ENCODE measurements at places on chromosomes 4 and X. TPM values are rescaled to one million over a fixed set of nuclear protein-coding genes. Genes with fewer than 3 reads are reported as not detected.
A peak's percentile ranks its signal among the peaks of the same experiment; 100 is the strongest.

CDKL5 gene
- total RNA-seq: 2.0 TPM

NAP1L2 gene
- not detected for total RNA-seq

POU4F2 gene
- not detected for total RNA-seq

SGMS2 gene
- 116 TPM for total RNA-seq

DNA sequence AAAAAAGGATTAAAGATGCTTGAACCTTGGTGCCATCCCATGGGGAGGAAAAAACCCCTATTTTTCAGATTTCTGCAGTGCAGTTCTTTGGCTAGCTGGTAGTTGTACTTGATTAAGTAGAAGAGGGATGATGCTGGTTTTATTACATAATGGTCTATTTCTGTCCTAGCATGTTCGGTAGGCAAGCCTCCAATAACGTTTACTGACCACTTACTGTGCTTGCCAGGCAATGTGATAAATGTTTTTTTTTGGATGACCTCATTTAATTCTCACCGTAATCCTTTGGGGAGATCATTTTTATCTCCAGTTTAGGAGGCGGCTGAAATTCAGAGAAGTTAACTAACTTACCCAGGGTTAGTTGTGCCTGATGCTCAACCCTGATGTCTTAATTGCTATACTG, 92.1 kb upstream of the RPA4 start:
- H3K4me3 ChIP-seq: no peak overlapping the region
- no peaks in the 10 kb centered on the region for H3K36me3 ChIP-seq
- DNase-seq: peak; percentile 58
- no peaks in the 10 kb centered on the region for H3K4me1 ChIP-seq
- no peak overlapping the region for H3K27ac ChIP-seq

DNA sequence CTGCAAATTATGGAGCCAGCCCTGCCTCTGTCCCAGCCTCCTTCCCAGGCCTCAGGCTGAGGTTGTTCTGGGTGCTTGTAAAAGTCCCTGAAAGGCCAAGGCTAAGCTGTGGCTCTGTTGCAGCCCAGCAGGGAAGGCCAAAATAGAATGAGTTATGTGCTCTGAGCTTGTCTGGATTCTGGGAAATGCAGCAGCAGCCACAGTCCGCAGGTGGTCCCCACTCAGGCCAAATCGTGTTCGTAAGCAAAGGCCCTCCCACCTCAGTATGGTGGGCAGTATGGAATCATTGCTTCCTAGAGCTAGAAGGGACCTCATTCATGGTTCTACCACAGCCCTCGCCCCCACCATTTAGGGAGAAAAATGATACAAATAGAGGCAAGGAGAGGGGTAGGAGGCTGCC, 4.7 kb upstream of the TCEAL1 start:
- no peaks in the 10 kb centered on the region for H3K27me3 ChIP-seq
- H3K4me3 ChIP-seq: no peak overlapping the region
- H3K27ac ChIP-seq: no peak overlapping the region
- H3K4me1 ChIP-seq: peaks cover 12% of the 10 kb centered on the region
- no peaks in the 10 kb centered on the region for H3K36me3 ChIP-seq

GRCh38 chr4:5711479-5712184, 631 bp downstream of the EVC start:
- peaks cover 34% of the 10 kb centered on the region for H3K4me1 ChIP-seq
- no peaks in the 10 kb centered on the region for H3K27me3 ChIP-seq
- peaks cover 14% of the 10 kb centered on the region for H3K36me3 ChIP-seq
- DNase-seq: peak; percentile 87

GRCh38 chrX:109926743-109927662, 75.9 kb upstream of the TMEM164 start:
- no peaks in the 10 kb centered on the region for H3K27me3 ChIP-seq
- H3K36me3 ChIP-seq: no peaks in the 10 kb centered on the region
- H3K4me1 ChIP-seq: no peaks in the 10 kb centered on the region
- no peak for DNase-seq
- no peak overlapping the region for H3K27ac ChIP-seq

DNA sequence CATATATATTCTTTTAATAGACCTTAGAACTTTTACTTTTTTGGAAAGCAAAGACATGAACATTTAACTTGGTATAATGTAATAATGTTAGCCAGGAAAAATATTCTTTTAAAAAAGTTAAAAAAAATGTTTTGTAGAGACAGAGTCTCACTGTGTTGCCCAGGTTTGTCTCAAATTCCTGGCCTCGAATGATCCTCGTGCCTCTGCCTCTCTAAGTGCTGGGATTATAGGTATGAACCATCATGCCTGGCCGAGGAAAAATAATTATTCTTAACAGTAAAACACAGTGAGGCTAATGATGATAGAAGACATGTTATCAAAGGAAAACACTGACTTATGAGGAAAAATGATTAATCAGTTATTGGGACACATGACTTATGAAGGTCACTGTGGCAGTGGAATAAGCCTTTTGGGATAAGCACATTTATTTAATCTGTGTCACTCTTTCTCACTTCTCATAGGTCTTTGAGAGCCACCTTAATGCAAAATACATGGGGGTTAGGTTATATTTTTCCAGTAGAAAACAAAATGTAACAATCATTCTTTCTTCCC, 6.0 kb upstream of the BMP2K start:
- no peaks in the 10 kb centered on the region for H3K27me3 ChIP-seq
- DNase-seq: no peak
- peaks cover 24% of the 10 kb centered on the region for H3K4me1 ChIP-seq
- no peaks in the 10 kb centered on the region for H3K36me3 ChIP-seq

DNA sequence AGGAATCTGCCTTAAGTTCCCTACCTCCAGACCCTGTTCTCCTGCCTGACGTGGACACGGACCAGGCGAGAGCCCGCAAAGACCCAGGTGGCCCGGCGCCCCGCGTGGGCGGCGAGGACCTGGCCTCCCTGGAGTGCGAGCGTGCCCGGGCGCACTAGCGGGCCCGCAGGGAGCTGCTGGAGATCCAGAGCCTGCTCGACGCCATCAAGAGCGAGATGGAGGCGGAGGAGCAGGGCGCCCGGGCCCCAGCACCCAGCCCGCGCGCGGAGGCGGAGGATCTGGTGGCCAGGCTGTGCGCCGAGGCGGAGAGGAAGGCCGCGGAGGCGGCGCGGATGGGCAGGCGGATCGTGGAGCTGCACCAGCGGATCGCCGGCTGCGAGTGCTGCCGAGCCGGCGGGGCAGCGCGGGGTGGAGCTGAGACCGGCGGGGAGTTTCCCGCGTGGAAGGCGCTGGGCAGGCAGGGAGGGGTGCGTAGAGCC, 18.2 kb downstream of the MRFAP1 start:
- DNase-seq: peak; percentile 69
- no peaks in the 10 kb centered on the region for H3K36me3 ChIP-seq
- H3K27me3 ChIP-seq: no peaks in the 10 kb centered on the region
- H3K4me3 ChIP-seq: peak overlapping the region; percentile 71
- no peak overlapping the region for H3K27ac ChIP-seq

DNA sequence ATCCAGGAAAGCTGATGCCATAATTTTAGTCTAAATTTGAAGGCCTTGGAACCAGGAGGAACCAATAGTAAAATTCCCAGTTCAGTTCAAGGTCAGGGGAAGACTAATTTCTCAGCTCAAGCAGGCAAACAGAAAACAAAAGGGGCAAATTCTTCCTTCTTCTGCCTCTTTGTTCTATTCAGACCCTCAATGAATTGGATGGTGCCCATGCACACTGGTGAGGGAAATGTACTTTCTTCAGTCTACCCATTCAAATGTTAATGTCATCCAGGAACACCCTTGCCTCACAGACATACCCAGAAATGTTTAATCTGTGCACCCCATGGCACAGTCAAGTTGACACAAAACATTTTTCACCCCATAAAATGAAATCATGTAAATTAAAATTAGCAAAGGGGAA, 1851.2 kb upstream of the ADGRL3 start:
- no peaks in the 10 kb centered on the region for H3K4me1 ChIP-seq
- H3K27me3 ChIP-seq: no peaks in the 10 kb centered on the region
- H3K27ac ChIP-seq: no peak overlapping the region
- no peak for DNase-seq

DNA sequence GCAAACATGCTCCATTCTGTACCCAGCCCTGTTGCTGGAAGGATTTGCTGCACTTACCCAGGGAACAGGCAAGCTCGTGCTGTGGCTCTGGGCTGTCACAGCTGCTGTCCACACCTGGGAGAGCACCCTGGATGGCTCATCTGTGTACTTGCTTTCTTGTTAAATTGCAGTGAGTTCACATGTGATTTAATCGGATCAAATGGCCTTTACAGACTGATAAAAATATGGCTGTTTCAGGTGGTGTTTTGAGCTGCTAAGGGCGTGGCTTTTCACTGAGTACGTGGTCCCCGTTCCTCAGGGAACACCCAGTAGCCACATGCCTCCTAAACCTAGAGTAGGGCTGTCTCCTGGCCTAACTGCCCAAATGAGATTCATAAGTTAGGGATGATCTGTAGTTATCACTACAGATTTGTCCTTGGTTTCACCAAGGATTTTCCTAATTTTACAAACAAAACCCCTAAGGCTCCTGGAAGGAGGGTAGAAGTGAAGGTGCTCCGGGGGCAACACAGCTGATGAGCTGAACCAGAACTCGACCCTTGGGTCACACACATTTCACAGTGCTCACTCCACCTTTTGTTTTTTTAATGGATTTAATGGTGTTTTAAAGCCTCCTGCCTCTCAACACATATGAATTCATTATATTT, 13.7 kb downstream of the KLKB1 start:
- no peak overlapping the region for H3K4me3 ChIP-seq
- no peaks in the 10 kb centered on the region for H3K4me1 ChIP-seq
- H3K27me3 ChIP-seq: no peaks in the 10 kb centered on the region
- H3K36me3 ChIP-seq: no peaks in the 10 kb centered on the region
- DNase-seq: no peak

- H3K4me1 ChIP-seq: no peaks in the 10 kb centered on the region
- H3K36me3 ChIP-seq: no peaks in the 10 kb centered on the region
- H3K27me3 ChIP-seq: no peaks in the 10 kb centered on the region
- no peak overlapping the region for H3K4me3 ChIP-seq
Measured at GRCh38 chr4:95758001-95758400, 81.9 kb upstream of the PDHA2 start.

DNA sequence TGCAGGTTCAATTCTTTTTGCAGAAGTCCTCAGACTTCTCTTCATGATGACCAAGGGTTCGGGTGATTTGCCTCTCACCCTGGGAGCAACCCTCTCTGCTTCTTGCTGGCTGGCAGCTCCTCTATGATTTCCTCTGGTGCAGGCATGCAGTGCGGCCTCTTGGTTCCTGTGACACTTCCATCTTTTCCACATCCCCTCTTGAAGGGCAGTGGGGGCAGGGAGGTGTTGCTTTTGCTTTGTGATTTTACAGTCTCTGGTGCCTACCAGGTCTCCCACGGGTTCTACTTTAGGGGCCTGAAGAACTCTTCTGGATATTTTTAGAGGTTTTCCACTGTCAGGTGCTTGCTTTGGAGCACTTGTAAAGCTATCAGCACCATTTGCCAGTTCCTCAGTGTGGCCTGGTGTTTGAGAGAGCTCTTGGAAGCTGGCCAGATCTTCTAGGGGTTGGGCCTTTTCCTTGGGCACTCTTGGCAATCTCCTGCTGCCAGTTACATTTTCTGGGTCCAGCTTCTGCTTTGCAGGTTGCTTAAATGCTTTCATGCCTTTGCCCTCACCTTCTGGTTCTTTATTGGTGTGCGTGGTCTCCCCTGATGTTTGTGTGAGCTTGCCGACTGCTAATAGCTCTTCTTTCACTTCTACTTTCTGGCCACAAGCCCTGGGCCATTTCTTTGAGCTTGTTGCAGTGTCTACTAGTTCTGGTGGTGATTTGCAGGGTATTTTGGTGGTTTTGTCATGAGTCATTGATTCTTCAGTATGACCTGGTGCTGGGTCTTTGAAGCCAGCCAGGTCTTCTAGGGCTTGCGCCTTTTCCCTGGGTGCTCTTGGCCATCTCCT, 11.5 kb upstream of the CHST7 start:
- no peaks in the 10 kb centered on the region for H3K36me3 ChIP-seq
- H3K27me3 ChIP-seq: no peaks in the 10 kb centered on the region
- no peak for DNase-seq
- no peak overlapping the region for H3K27ac ChIP-seq
- no peak overlapping the region for H3K4me3 ChIP-seq

GRCh38 chr4:105990933-105991332, 95.7 kb downstream of the NPNT start:
- peak; percentile 86 for DNase-seq
- peaks cover 5% of the 10 kb centered on the region for H3K4me1 ChIP-seq
- no peaks in the 10 kb centered on the region for H3K36me3 ChIP-seq
- peaks cover 5% of the 10 kb centered on the region for H3K27me3 ChIP-seq

DNA sequence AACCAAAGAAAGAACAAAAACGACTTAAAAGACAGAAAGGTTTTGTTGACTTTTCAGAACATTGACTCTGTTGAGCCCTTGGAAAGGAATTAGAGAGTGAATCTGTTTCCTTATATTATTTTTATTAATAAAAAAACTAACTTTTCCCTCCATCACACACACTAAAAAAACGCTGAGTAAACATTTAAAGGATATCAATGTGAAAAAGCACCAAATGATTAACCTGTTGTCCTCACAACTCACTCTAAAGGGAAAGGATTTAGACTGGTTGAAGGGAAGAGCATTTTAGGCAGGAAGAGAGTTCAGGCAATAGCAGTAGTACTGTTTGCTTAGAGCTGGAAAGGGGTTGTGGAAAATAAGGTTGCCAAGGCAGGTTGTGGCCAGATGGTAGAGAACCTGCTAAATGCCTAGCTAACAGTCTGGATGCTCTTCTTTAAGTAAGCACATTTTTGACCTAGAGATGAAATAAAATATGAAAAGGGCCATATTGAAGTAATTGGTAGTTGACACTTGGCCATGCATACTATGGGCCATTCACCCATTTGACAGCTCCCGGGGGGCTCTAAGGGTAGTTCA, 98.0 kb upstream of the NDP start:
- no peak overlapping the region for H3K27ac ChIP-seq
- H3K27me3 ChIP-seq: no peaks in the 10 kb centered on the region
- DNase-seq: peak; percentile 1
- H3K4me1 ChIP-seq: peaks cover 9% of the 10 kb centered on the region

DNA sequence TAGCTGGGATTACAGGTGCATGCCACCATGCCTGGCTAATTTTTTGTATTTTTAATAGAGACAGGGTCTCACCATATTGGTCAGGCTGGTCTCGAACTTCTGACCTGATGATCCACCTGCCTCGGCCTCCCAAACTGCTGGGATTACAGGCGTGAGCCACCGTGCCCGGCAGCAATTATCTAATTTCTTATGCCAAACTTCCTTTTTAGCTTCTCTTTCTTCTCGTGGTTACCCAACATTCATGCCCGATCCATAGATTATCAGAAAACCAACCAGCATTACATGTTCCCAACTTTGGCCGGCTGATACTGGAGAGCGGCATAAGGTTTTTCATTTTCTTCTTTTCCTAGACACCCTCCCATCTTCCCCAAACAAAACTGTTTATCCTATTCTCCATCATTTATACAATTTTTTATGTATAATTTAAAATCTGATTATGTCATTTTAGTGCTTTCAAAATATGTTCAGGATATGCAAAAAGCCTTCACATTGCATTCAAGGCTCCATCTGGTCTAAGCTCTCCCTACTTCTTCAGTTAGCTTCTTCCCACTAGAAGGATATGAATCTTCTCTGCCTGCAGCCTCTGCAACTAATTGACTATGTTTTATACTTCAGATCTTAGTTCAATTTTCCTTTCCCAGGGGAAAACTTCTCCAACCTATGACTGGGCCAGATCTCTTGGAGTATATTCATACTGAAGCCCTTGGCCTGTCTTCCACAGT, 8.7 kb downstream of the SLC7A11 start:
- H3K4me3 ChIP-seq: no peak overlapping the region
- DNase-seq: no peak
- peaks cover 36% of the 10 kb centered on the region for H3K4me1 ChIP-seq
- H3K36me3 ChIP-seq: peaks cover 49% of the 10 kb centered on the region
- H3K27me3 ChIP-seq: no peaks in the 10 kb centered on the region

- H3K4me3 ChIP-seq: no peak overlapping the region
- no peak for DNase-seq
- peaks cover 44% of the 10 kb centered on the region for H3K36me3 ChIP-seq
- H3K27ac ChIP-seq: no peak overlapping the region
- H3K27me3 ChIP-seq: no peaks in the 10 kb centered on the region
Measured at GRCh38 chr4:151143162-151143561, 43.7 kb downstream of the RPS3A start.

Measured in GM23248 (cell line).